BE2C (cell line): ENCODE measurements at places on chromosomes 5 and 9.
A peak's percentile ranks its signal among the peaks of the same experiment; 100 is the strongest.

DNA sequence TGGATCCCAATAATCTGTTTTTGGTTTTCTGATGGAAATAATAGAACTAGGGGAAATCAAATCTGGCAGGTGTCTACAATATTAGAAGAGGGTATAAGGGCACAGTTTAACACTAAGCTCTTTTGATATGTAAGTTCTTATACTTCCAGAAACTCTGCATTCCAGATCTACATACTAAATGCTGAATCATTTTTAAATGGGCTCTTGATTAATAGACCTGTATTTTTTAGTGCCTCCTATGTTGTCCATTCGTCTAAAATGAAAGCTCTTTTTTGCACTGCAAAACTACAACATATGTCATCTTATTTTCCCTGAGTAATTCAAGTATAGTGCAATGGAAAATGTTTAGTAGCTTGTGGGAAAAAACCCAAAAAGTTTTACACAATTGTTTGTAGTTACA lies 44.2 kb downstream of the NR6A1 start:
- DNase-seq: no peak

DNA sequence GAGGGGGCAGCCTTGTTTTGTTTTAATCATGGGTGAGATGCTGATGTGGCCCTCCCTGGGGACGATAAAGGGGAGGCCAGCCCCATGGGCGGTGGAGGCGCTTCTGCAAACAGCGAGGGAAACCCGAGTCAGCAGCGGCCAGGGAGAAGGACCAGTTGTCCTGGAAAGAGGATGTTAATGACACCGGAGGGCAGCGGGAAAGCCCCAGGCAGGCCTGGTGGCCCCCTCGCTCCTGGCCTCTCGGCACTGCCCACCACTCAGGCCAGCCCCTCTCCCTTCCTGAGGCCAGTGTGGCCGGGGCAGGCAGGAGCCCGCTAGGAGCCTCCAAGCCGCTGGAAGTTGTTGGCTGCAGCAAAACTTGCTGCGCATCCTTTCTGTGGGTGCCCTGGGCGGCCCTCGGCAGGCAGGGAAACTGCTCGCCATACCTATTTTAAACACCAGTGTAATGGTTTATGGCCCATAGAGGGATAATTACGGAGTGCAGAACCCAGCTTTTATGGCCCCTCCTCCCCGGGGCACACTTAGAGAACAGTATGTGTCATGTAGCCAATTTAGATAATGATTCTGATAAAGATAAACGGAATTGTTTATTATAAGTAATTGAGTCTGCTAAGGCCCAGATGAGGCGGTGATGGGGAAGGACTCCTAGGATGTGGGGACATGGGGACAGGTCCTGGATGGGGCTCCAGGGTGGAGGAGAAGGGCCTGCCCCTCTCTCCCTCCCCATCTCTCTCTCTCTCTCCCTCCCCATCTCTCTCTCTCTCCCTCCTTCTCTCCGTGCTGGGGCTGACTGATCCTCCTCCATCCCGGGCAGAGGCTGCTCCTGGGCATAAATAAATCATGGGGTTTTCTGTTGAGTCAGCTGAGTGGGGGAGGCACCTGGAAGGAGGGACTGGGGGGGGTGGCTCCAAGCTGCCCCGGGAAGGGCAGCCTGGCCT lies 36.9 kb downstream of the LMX1B start:
- no peak for DNase-seq

GRCh38 chr9:125966466-125966865 lies 219.3 kb downstream of the PBX3 start:
- peak; percentile 56 for DNase-seq

- no peak for DNase-seq
These were observed 295.5 kb downstream of the YTHDC2 start for GRCh38 chr5:113808956-113809355.

GRCh38 chr9:128115187-128116103 lies 12.1 kb downstream of the PTGES2 start:
- DNase-seq: peak; percentile 15

GRCh38 chr5:169913479-169913878 lies 66.8 kb downstream of the INSYN2B start:
- no peak for DNase-seq

DNA sequence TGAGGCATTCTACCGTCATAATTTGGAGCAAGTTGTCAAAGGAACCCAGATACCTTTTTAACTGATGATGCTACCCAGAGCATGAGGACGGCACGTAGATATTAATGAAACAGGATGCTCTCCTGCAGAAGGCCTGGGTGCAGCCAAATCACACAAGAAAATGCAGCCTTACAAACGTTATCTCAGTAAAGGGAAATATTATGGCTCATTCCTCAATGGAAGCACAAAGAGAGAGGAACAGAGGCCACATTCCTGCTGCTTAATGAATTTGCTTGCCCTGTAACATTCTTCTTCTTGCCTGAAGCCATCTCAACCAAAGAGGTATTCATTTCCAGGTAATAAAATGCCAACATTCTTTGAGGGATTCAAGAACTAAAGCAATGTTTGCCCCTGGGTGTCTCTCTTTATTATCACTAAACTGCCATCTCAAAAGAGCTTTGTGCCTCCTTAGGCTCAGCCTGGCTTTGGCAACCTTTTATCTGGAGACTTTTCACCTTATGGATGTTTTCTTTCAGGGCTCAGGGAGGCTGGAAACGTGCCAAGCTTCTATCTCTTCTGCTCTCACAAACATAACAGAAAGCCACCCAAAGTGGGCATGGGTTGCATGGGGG lies 92.9 kb downstream of the TNC start:
- no peak for DNase-seq

DNA sequence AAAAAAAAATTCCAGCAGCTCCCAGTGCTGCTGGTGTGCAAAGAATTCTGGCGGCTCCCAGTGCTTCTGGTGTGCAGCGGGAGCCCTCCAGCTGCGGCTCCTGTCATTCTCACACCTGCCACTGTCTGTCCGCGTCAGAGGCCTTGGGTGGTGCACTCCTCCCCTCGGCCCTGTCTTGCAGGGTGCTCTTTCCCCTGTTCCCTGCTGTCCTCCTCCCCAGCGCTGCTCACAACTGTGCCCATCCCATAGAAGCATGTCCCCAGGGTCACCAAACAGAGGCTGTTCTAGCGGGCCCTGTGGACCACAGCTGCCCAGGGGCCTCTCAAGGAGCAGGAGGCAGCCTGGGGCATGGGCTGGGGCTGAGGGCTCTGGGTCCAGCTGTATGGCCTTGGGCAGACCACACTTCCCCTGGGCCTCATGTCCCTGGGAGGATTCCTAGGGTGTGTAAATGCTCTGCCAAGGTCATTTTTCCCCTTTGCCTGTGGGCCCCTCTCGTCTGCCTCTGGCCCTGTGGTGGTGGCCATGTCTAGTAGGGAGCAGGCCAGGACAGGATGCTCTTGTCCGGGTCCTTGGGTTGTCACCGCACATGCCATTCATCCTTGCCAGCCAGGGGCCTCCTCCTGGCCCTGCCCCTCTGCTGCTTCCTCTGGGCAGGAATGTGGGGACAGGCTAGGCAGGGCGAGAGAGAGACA lies 68.2 kb downstream of the PHF2 start:
- DNase-seq: peak; percentile 5

- DNase-seq: no peak
These were observed 1.6 kb downstream of the ZFYVE16 start for GRCh38 chr5:80409367-80409966.

DNA sequence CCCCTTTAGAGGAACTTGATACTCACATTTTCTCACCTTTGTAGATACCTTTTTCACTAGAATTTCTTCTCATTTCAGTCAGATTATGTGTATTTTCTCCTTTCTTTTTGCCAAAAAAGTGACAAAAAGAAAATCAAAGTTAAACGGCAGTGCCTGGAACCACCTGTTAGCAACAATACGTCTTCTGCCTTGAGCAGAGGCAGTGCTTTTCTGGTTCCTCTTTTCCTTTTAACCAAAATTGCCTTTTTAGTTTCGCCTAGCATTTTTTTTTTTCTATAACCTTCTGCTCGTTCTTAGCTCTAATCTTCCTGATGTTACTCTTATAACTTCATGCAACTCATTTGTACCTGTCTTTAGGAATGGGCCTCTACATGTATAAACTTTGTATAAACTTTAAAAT lies 26.1 kb downstream of the SMIM32 start:
- no peak for DNase-seq

- DNase-seq: no peak
These were observed 323.3 kb downstream of the DMRT2 start for GRCh38 chr9:1373445-1373844.

DNA sequence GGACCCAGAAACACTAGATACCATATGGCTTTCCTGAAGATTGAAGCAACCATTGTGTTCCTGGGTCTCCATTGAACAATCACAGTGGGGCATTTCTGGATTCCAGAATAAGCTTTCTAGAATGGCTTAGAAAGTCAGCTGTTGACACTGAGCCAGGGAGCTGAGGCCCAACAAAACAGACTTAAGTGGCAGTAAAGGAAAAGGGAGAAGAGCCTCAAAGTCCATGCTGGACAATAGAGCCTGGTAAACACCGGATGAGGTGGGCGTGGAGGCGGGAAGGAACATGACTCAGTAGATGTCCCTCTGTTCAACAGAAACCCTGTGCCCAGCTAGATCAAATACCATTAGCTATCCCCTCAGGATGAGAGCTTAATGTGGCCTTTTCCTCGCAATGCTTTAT lies 14.8 kb downstream of the SPARC start:
- DNase-seq: no peak

- peak; percentile 85 for DNase-seq
These were observed 831.8 kb downstream of the TAF11L14 start for GRCh38 chr5:18465833-18466681.

GRCh38 chr9:112555101-112555643 lies 68.5 kb downstream of the KIAA1958 start:
- no peak for DNase-seq

DNA sequence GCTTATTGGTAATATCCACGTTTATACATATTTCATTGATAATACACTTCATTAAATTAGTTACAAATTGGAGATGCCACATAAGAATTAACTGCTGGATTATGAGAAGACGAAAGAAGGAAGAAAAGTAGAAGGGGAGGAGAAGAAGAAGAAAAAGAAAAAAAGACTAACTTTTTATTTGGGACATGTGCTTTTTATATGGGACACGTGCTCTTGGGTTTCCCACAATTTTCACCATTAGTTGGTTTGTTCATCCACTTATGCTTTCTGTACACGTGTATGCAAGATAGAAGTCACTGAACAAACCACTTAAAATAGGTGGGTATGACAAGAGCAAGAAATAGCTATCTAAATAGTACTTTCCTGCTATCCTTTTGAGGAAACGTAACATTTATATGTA lies 98.6 kb downstream of the MRPS30 start:
- DNase-seq: no peak

GRCh38 chr5:107809201-107810034 lies 138.7 kb upstream of the EFNA5 start:
- DNase-seq: no peak

- DNase-seq: no peak
These were observed 80.7 kb upstream of the C9orf72 start for GRCh38 chr9:27653957-27654356.

DNA sequence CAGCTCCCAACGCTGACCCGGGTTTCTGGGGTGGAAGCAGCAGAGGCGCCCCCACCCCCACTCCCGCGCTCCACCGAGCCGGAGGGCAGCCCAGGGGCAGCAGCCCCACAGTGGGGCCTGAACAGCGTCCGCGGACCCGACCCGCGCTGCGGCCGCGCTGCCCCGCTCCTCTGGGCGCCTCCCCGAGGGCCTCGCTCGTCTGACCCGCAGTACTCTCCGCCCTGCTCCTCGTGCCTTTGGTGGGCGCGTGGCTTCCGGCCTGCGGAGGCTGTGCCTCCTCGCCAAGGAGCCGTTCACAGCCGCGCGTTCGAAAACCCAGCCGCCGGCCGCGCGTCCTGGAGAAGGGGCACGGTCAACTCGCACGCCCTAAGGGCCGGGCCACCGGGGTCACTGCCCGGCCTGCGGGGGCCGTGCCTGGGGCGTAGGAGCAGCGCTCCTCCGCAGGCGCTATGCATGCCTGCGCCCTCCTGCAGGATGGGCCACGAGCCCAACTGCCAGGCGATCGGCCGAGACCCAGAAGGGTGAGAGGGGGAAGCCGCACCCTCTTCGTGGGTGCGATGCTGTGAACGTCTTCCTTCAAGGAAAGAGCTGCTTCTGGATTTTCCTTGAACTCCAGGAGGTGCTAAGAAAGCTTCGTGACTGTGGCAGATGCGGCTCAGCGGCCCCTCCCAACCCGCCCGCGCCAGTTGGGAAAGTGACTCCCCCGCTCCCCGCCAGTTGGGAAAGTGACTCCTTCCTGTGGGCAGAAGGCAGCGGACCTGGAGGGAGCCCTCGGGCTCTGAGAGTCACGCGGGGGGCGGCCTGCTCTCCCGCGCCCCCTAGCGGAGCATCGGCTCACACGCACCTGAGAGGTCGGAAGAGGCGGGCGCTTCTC lies 82.7 kb downstream of the HSD17B3 start:
- DNase-seq: no peak

DNA sequence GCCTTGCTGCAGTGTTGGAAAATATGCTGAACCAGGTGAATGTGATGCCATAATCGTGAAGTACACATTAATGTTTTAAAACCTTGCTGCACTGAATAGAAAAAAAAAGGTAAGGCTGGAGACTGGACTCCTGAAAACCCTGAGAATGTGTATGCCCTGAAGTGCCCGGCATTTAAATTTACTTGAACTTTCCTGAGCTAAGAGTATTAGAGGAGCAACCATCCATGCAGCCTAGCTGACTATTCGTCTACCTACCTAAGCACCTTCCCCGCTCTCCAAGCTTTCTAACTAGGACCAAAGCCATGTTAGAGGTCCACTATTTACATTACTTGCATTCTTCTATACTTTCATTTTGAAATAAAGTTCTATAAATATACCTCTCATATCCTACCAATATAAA lies 1.4 kb downstream of the GABRG2 start:
- DNase-seq: no peak

DNA sequence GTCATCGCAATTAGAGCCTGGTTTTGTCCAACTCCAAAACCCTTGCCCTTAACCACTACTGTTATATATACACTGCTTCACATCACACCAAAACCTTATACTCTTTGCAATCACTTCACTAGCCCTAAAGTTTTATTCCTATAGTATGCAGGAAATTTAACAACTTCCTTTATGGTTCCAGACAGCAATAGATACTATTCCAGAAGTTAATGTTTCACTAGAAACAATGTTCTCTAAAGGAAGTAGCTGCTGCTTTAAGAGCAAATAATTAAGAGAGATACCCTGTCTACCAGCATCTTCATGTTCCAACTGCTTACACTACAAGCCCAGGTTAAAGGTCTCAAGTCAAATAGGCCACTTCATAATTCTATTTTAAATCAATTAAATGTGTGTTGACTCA lies 22.0 kb downstream of the FREM1 start:
- no peak for DNase-seq

DNA sequence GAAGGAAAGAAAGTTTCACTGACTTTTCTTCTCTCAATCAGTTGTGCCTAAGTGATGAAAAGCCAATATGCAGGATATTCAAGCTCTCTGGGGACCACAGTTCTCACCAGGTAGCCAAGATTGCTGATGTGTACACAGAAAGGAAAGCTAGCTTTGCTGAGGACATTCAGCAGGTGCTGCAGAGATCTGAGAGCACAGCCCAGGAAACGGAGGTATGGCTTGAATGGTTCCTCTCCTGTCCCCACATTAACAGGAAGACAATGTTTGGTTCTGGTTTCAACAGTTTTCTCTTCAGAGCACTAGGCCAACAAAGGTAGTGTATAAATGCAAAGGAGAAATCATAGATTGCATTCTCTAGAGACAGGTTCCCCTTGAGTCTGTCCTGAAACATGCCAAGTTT lies 69.6 kb downstream of the PTPDC1 start:
- no peak for DNase-seq
